Germinal center (tissue), 1 donor: ENCODE measurements at places on chromosomes 13 and 19.

DNA sequence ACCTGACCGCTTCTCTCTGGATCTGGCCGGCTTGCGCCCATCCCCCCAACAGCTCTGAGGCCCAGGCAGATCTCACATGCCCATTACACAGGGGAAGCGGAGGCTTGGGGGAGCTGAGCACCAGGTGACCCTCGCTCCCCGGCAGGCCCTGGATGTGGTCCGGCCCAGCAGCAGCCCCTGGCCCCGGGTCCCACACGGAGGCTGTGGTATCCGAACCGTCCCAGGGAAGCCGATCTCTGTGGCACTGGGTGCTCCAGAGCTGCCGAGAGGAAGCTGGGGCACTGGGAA is 27.7 kb downstream of the SBNO2 start:
- DNase-seq = no peak

GRCh38 chr13:32907211-32907610 is 109.0 kb upstream of the KL start:
- no peak for DNase-seq

DNA sequence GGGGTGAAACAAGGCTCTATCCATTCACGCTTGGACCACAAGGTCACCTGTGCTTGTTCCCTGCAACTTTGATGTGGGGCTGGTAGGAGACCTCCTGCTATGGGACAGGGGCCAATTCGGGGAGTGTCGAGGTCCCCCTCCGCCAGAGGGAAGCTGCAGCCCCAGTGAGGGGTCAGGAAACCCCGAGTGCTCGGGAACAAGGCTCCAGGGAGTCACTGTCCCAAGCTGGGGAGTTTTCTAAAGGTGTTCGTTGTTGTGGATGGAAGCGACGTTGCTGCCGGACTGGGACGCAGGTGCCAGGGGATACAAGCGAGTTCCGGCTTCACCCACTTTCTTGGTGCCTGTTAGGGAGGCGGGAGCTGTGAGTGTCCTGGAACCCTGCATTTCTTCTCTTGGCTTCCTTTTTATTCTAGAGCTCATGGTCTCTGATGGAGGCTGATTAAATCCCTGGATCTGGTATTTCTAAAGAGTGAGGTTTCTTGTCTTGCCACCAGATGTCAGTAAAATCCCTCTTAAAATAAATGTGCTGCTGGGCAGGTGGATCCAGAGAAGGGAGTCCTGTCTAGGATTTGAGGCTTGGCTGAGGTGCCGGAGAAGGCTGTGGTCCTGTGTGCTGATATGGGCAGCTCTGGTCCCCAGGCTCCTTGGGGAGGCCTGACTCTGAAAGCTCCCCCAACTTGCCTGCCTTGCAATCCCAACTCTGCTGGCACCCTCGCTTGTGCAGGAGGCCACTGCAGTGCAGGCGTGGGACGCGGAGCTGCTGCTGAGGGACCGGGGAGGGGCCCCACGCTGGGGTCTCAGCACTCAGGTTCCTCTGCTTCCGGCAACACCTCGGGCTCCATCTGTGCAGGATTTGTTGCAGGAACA is 153.9 kb downstream of the TEX29 start:
- DNase-seq = peak; percentile 21

DNA sequence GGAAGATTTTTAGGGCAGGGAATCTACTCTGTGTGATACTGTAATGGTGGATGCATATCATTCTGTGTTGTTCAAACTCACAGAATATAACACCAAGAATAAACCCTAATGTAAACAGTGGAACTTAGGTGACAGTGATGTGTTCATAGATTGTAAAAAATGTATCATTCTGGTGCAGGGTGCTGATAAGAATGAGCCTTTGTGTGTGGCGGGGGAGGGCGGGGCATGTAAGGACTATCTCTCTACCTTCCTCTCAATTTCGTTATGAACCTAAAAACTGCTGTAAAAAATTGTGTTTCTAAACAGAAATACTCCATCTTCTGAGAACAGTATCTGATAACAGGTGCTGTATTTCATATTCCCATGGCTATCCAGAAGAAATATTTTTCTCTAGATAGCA is 35.6 kb downstream of the TNFRSF19 start:
- DNase-seq = no peak

GRCh38 chr13:107864543-107865317 is 350.6 kb downstream of the LIG4 start:
- DNase-seq = no peak

GRCh38 chr19:5058521-5059212 is 89.8 kb downstream of the KDM4B start:
- DNase-seq = no peak

- no peak for DNase-seq
Observed at GRCh38 chr13:83839146-83839545, 43.1 kb downstream of the SLITRK1 start.

- no peak for DNase-seq
Observed at GRCh38 chr13:100875392-100876043, 200.9 kb upstream of the TMTC4 start.

GRCh38 chr19:51508059-51508733 is 6.6 kb upstream of the SIGLEC12 start:
- no peak for DNase-seq
